ENCODE measurements at places on chromosomes 7 and 10. TPM values are rescaled to one million over a fixed set of nuclear protein-coding genes. Genes with fewer than 3 reads are reported as not detected.

- no peak for DNase-seq
Measured at GRCh38 chr10:87804939-87805569, 13.0 kb downstream of the ATAD1 start.

DNA sequence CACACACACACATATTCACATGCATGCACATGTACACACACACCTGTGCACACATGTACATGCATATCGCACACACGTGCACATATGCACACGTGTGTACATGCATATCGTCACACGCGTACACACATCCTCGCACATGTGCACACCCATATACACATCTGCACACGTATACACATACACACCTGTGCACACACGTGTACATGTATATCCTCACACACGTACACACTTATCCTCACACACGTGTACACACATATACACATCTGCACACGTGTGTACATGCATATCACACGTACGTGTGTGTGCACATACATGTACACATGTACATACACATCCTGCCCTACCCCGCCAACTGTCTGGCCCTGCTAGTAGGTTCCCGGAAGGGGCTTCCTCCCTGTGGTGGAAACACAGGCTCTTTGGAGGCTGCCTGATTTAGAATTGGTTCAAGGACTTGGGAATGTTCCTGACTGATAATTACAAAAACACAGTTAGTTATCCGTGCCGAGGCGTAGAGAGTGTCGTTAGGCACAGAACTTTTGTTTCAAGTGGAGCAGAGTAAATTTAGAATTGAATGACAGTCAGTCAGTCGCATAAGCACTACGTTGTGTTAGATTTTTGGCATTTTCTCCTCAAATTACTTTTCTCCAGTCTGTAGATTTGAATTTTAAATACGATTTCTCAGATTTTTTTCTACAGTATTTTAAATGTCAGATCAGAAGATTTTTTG, 18.5 kb upstream of the PRKAR1B start:
- no peak for DNase-seq

DNA sequence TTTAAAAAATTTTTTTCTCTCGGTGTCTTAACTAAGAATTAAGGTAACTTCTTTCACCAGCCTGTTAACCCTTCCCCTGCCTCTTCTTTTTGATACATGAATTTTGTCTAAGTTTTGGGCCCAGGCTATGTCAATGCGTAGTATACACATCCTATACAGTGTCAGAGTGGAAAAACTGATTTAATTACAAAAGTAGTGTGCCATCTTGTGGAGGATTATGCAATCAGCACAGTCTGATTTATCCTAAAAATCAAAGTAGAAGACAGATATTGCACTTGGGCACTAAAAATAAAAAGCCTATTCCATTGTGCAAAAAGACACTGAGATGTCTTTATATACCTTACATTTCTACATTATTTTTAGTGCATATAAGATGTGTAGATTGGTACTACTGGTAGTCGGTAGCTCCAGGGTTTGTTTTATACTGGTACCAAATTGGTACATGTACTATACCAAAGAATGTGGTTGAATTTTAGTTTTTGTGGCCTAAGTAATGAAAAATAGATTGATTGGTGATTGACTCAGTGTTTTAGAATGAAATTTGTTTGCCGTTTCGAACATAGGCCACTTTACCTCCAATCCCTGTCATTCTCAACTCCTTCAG, 96.6 kb downstream of the MKLN1 start:
- peak; percentile 64 for DNase-seq

DNA sequence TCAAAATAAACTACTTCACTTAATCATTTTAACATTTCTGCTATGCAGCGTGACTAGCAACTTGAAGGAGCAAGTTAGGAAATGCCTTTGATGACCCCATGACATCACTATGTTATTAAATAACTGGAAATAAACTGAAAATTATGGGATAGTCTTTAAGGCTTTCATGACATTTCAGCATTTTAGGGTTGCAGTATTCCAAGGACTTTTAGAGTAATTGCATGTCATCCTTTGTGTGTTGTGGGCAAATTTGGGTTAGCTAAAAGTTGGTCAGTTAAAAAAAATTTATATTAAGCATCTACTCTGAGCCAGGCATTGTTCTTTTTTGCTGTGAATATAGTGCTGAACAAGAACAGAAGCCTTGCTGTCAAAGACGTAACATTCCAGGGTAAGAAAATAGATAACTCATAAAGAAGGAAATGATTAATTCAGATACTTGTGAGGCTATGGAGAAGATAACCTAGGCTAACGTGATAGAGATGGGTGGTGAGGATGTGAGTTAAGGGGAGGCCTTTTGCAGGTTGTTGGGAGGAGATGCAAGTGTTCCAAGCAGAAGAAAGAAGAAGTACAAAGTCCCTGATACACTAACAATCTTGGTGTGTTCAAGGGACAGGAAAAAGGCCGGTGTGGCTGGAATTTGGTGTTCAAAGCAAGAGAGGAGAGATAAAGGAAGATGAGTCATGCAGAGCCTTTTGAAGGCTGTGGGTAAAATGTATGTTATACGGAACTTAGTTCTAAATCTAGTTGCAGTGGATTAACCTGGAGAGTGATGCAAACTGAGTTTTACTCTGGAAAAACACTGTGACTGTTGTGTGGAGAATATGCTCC, 610.2 kb downstream of the AUTS2 start:
- DNase-seq = no peak

DNA sequence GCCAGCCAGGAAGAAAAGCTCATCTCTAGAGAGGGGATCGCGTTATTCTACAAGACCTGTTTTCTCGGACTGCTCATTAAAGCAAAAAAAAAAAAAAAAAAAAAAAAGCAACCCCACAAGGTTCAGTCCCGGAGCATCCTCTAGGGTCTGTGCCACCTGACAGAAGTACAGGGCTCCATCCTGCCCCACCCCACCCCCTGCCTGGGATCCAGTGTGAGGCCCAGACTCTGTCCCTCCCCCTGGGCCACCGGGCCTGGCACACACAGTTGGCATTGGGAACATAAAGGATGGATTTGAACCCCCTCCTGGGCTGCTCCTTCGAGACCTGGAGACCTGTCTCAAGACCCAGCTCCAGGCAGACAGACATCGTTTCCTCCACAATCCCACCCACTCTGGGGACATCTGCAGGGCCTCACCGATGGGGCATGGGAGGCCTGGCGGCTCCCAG, 688 bp downstream of the ORAI2 start:
- DNase-seq = peak; percentile 35

- no peak for DNase-seq
Measured at GRCh38 chr7:44232901-44233715, 32.3 kb downstream of the YKT6 start.

DNA sequence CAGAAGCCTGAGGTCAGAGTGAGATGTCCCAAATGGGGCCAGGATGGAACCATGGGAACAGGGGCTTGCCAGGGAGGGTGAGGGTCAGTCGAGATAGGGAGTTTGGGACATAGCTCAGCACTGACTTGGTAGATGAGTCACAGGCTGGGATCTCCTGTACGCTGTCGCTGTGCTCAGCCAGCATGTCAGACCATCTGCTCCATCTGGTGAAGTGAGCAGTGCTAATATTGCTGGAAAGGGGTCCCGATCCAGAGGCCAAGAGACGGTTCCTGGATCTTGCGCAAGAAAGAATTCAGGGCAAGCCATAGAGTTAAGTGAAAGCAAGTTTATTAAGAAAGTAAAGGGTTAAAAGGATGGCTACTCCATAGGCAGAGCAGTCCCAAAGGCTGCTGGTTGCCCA, 505.6 kb downstream of the GALNT17 start:
- DNase-seq = no peak

GRCh38 chr7:120473352-120473751, 200.4 kb downstream of the KCND2 start:
- DNase-seq = no peak

- no peak for DNase-seq
Measured at GRCh38 chr10:14425034-14425433, 94.3 kb upstream of the FRMD4A start.

DNA sequence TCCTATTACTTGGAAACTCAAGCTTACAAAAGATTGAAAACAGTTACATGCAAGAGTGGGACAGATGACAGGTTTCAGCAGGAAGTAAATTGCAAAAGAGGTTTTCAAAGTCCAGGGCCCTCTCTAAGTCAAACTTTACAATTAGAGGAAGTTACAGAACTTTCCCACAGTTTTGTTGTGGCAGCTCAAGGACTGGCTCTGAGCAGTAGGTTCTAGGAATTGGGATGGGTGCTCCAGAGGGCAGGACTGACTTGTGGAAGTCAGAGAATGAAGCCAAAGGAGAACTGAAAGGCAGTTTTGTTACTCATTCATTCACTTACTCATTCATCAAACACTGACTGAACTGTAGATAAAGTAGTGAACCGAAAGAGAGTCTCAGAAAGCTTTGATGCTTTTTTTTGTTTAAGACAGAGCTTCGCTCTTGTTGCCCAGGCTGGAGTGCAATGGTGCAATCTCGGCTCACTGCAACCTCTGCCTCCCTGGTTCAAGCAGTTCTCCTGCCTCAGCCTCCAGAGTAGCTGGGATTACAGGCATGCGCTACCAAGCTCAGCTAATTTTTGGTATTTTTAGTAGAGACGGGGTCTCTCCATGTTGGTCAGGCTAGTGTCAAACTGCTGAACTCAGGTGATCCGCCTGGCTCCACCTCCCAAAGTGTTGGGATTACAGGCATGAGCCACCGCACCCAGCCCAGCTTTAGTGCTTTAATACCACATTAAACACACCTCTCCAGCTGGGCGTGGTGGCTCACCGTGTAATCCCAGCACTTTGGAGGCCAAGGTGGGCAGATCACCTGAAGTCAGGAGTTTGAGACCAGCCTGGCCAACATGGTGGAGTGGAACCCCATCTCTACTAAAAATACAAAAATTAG, 66.8 kb upstream of the CCNJ start:
- DNase-seq = no peak

GRCh38 chr10:72567421-72567820, 58.5 kb downstream of the MICU1 start:
- no peak for DNase-seq

DNA sequence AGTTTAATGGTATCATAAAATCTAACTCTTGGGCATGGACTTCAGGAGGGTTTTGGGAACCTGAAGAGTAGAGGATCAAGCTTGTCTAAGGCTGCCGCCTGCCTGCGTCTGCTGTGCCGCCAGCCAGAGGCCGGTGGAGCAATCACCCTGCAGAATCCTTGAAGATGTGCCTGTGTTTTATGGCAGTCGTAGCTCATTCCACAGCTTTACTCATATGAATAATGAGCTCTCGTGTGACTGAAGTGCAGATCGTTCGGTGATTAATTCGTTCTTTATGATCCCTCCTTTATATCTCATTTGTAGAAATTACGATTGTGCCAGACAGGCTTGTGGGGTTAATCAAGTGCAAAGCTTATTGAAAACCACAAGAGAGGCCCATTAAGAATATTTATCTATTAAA, 100.8 kb downstream of the ACTR3B start:
- no peak for DNase-seq

- DNase-seq = no peak
Measured at GRCh38 chr7:112723416-112723815, 66.8 kb downstream of the TMEM168 start.

GRCh38 chr10:3955493-3955892, 170.5 kb upstream of the KLF6 start:
- DNase-seq = peak; percentile 41

GRCh38 chr7:14759785-14760184, 142.8 kb downstream of the DGKB start:
- DNase-seq = no peak

- no peak for DNase-seq
Measured at GRCh38 chr7:37642028-37642540, 41.5 kb upstream of the GPR141 start.

DNA sequence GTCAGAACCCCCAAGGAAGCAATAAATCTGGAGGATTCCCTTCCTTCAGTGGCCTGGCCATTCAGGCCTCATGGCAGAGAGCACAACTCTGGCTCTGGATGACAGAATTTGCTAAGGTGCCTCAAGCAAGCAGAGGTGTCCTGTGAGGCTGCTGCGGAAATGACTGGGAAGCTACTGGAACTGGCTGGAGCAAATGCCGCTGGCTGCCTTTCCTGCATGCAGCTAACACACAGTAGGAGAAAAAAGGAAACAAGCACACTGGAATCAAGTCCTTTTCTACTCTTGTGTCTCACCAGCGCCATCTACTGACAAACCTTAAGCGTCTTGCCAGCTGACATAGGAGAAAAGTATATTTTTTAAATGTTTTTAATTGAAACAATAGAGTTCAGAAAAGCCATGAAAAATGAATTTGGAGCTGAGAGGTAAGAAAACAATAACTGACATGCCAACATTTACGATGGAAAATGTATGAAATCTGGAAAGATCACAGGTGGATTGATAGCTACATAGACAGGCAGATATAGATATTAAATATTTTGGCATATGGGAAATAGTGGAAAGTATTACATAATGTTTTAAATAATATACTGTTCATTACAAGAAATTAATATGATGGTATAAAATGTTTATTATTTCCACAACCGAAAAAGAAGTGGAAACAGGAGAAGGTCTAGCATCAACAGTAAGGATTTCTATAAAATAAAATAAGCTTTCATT, 951.6 kb downstream of the ANKRD7 start:
- DNase-seq = peak; percentile 31

DNA sequence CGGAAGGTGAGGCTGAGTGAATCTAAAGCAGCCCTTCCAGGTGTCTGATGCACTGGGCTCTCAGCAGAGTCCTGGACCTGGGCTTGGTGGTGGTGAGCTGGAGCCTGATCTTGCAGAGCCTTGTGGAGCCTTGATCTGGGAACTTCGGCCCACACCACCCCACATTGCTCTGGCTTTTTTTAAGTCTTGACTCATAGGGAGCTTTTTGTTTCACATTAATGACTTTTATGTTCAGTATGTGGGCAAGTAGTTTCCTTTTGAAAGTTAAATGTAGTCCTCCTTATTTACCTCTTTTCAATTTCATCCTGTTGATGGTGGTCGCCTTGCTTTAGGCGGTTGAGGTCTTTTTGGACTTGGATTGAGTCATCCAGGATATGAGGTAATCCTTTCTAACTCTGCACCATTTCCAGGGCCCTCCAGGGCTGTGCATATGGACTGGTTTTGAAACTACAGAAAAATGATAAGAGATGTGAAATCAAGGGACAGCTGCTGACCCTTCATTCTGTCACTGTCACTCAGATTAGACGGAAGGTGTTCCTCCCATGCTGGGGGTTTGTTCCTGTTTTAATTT, 2.9 kb upstream of the NRAP start:
- DNase-seq = no peak

GRCh38 chr7:78496096-78496630, 697.6 kb downstream of the PHTF2 start:
- no peak for DNase-seq

- no peak for DNase-seq
Measured at GRCh38 chr10:92737484-92737883, 47.7 kb downstream of the HHEX start.

RAB19 gene
- 0.20 TPM for polyA plus RNA-seq

GSDME gene
- polyA plus RNA-seq = 3.9 TPM

CLDN15 gene
- polyA plus RNA-seq = 4.2 TPM

AKR1E2 gene
- 1.9 TPM for polyA plus RNA-seq

UNCX gene
- not detected for polyA plus RNA-seq

CFAP70 gene
- 0.31 TPM for polyA plus RNA-seq

CHN2 gene
- polyA plus RNA-seq = 2.4 TPM

ITPRIP gene
- 12.3 TPM for polyA plus RNA-seq

GPR26 gene
- not detected for polyA plus RNA-seq

JAZF1 gene
- polyA plus RNA-seq = 7.3 TPM

FAM25A gene
- polyA plus RNA-seq = not detected

All from stomach (tissue), 19 donors.